ENCODE measurements at places on chromosomes 3 and 15.

- no peak for DNase-seq
Measured at GRCh38 chr3:142418926-142419592, 28.8 kb downstream of the XRN1 start.

DNA sequence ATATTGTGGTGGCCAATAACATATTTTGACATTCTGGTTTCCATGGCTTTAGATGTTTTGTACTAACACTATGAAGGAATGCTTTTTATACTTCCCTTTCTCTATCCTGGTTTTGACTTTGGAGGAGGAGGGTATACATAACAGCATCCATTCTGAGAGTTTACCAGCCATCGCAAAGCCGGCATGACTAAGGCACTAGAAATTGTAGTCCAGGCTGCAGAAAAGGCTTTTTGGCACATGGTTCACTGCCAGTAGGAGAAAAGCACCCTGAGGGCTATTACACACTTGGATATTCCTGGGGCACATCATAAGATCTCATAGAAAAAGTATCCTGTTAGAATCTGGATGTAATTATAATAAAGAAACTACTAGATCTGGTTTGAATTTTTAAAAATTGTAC lies 101.8 kb downstream of the STT3B start:
- DNase-seq: no peak

GRCh38 chr3:23836536-23837230 lies 30.9 kb downstream of the UBE2E1 start:
- no peak for DNase-seq

GRCh38 chr3:128746881-128747280 lies 20.9 kb downstream of the RAB7A start:
- DNase-seq: no peak

GRCh38 chr3:126488185-126488584 lies 12.5 kb upstream of the ZXDC start:
- DNase-seq: no peak

- DNase-seq: no peak
Measured at GRCh38 chr3:54641226-54642014, 286.4 kb downstream of the LRTM1 start.

GRCh38 chr3:45988362-45988761 lies 7.3 kb downstream of the FYCO1 start:
- DNase-seq: no peak

- DNase-seq: no peak
Measured at GRCh38 chr3:27590437-27591298, 106.5 kb upstream of the SLC4A7 start.

DNA sequence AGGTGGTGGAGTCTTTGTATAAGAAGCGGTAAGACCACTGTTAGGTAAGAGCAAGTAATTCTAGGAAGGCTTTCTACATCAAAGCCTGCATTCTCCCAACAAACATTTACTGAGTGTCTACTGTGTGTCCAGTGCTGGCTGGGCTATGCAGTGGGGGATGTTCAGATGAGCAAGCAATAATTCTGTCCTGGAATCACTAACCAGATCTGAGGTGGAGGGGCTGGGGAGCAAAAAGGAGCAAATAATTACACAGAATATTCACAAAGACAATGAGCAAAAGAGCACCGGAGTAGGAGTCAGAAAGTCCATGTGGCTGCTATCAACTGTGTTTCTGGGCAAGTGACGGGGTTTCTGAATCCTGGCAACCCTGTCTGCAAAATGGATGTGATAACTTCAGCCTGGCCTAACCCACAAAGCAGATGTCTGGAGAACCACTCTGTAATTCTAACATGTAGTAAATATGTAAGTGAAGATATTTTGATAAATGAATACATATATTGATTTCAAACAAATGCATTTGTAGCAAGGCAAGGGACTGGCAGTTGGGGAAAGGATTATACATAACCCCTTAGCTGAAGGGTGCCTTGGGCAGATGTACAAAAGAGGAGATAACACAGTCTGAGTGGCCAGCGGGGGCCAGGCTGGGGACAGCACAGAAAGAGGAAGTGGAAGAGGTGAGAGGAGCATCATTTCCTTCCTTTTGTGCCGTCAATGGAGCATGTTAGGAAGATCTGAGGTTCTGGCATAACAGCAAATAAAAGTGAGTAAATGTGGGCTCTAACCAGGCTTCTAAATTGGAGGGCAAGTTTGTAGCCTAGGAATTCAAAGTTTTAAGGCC lies 28.8 kb downstream of the CYP8B1 start:
- no peak for DNase-seq

All from ACHN (cell line).